ENCODE measurements at places on chromosomes 16 and 17.

DNA sequence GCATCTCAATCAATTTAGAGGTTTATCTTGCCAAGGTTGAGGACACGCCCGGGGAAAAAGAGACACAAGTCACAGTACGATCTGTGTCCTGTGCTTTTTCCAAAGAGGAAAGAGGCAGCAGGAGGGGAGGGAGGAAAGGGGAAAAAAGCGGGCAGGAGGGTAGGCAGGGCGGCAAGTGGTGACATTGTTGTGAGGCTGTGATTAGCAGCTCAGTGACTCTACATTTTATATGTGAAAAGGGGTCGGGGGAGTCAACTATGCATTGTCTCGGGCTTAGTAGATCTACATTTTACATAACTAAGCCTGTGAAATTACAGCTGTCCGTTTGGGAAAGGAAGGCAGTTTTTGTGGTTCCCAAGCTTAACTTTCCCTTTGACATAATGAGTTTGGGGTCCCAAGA, 22.2 kb upstream of the RIPOR1 start:
- DNase-seq, result no peak

DNA sequence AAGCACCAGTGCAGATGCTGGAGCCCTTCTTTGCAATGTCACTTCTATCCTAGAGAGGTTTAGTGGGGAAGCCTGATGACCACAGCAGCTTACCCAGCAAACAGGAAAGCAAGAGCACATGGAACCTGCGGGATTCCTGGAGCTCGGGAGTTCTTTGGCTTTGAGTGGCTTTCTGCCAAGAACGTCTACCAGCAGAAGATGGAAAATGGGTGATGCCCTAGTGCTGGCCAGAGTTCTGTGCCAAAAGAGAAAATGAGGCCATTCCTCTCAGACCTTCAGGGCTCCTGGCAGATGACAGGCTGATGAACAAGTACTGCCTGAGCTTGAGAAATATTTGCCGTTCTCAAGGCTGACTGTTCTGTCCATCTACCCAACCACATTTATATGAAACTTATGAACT, 332.1 kb upstream of the CCL2 start:
- DNase-seq, result no peak

DNA sequence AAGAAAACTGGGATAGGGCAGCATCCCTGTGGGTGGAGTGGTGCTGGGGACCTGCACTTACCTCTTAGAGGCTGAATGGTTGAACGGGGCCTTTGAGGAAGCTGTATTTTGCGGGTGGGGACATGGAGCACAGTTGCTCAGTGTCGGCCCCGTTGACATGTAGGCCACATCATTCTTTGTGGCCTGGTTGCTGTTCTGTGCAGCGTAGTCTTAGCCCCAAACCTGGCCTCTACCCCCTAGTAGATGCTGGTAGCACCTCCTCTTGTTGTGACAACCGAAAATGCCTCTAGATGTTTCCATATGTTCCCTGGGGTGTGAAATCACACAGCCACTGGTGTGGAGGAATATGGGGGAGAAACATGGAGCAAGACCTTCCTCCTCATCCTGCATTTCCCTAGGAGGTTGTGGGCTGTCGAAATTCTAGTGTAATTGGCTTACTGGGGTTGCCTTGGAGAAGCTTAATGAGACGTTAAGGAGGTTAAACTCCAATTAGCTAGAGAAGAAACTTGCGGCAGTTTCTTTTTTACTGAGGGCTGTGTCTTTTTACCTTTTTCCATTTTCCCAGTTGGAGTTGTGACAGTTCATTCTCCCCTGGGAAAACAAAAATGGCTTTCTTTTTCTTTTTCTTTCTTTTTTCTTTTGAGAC, 9.4 kb downstream of the ABCC1 start:
- DNase-seq, result no peak

DNA sequence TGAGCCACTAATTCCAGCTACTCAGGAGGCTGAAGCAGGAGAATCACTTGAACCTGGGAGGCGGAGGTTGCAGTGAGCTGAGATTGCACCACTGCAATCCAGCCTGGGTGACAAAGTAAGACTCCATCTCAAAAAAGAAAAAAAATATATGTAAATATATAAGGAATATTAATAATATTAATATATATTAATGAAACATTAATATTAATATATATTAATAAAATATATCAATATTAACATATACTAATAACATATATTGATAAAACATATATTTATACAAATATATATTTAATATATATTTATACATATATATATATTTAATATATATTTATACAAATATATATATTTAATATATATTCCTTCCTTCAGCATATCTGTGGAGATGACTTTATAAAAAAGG, 338.0 kb downstream of the NPIPA8 start:
- DNase-seq, result no peak

- DNase-seq, result no peak
These were observed 95.4 kb upstream of the TOB1 start for GRCh38 chr17:50961282-50962220.

DNA sequence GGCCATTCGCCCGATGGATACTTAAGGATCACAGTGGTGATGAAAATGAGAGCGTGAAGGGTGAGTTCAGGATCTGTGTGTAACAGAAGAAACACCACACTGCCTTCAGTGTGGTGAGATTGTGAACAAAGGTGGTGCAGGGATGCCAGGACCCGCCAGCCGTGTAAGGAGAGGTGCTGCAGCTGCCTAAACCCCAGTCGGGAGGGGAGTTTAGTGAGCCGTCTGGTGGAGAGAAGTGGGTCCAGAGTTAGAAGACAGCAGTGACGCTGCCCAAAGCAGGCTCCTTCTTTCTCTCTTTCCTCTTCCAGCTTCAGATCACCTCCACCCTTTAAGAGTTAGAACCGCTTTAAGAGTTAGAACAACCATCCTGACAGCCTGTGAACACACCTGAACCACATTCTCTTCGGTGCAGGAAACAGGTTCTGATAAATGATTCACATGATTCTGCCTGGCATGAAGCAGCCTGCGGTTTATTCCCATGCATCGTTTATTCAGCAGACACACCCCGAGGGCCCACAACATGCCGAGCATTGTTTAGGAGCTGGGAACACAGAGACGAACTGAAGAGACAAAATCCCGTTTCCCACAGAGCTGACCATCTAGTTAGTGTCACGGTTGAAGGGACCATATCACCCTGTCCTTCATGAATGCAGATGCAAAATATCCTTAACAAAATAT, 84.0 kb upstream of the DNAH17 start:
- no peak for DNase-seq

DNA sequence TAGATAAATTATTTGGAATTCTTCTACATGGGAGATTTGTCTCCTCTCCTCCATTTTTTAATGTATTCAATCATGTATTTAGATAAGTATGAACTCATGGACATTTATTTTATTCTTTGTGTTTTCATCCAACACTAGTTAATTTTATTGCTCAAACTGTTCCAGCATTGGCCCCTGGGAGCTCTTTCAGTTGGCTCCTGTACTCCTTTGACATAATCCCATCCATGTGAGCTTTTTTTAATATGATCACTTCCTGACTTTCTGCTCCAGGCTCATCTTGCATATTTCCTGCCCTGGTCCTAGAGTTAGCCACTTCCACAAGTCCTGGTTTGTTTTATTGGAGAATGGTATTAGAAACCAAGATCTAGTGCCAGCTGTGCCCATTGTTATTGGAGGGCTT, 419.0 kb upstream of the CDH11 start:
- DNase-seq, result no peak

DNA sequence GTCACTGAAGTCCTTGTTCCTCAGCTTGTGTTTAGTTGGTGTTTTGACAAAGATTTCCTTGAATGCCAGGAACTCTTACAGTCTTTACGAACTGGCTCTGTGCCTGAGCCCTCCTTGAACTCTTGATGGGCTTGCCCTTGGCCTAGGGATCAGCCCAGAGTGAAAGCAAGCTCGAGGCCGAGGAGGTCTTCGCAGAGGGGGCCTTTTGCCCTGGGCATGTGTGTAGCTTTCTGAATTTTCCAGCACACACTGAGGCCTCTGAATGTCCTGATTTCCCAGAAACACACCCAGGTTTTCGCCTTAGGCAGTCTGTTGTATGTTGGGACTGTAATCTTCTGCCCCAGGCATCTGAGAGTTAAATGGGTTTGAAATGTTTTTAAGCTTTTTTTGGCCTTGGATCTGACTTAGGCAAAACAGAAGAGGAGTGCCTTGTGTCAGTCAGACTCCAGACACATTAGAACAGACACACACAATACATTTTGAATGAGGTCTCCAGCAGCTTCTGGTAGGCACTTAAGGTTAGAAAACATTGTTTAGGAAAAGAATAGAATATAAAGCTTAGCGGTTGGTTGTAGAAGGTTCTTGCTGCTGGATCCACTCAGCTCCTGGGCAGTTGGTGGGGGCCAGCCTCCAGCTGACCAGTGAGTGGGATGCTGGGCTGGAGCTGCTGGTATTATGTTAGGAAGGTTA, 17.1 kb downstream of the FOXK2 start:
- DNase-seq, result no peak

DNA sequence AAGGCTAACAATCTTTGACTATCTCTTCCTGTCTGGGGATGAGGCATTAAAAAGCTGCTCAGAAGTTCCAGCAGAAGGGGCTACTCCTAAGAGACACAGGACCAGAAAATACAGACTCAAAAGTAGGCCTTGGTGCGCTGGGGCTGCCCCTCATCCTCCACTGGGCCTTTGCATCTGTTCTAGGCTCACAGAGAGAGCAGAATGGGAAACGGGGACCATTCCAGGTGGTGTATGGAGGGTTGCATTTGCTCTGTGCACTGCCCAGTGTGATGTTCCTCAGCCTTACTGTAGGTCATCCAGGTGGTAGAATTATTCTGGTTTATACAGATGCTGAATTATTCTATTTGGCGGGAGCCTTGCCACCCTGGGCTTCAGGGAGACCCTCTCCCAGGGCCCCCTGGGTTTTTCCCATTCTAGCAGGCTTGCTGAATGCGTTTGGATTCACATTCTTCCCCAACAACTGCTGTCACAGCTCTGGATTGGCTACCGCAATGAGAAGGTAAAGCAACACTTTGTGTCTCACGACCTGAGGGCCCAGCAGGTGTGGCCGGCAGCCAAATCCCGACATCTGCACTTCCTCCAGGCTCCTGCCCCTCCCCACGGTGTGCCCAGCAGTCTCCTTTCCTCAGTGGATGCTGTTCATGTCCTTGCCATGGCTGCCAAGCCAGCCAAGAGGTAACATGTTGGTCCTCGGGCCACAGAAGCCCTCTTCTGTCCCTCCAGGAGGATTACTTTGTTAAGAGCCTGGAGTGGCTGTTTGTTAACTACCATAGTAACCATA, 25.0 kb upstream of the ZNHIT3 start:
- DNase-seq, result no peak

GRCh38 chr17:63714550-63715277, 14.8 kb upstream of the LIMD2 start:
- DNase-seq, result no peak

DNA sequence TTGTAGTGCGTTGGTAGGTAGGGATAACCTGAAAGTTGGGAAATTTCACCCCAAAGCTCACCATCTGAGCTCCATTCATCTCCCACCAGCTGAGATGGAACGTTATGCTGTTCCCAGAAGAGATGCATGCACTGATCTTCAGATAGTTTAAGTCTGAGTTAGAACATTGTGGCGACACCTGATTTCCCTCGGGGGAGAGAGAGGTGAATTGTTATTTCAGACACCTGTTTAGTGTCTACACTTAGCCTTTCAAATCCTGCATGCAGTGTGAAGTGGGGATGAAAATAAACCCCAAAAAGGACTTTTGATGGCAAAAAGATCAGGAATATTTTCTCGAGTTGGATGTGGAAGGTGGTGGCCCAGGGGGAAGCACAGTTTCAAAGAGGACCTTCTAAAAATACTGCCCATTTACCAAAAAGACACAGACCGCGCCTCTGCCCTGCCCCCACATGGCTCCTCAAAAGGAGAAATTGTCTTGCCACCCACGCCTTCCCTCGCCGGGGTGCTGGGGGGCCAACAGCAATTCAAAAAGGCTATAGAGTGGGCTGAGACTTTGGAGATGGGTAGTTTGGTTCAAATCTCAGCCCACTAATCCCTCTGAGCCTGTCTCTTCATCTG, 11.4 kb downstream of the CIITA start:
- DNase-seq, result no peak

DNA sequence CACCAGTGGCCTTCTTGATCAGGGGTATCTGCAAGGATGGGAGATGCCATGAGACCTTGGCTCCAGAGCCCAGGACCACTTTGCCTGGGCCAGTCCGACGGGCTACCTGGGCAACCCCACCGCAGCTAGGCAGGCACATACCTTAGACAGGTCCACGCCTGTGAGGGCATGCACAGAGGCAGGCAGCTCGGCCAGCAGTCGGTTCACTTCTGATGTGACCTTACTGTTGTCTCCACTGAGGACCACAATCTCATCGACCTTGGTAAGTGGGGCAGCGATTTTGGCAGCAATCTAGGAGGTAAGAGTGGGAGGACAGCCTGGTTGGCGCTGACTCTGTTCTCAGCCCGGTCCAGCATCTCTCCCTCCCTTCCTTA, 17.0 kb downstream of the FLOT2 start:
- no peak for DNase-seq

- DNase-seq, result peak; percentile 83
These were observed 23.9 kb upstream of the FMNL1 start for GRCh38 chr17:45197555-45198334.
